ENCODE measurements at places on chromosomes 7 and 10.

- DNase-seq = no peak
Measured at GRCh38 chr10:76119515-76119914, 688.1 kb downstream of the LRMDA start.

GRCh38 chr10:46558392-46559185 lies 2.1 kb upstream of the GPRIN2 start:
- DNase-seq = peak; percentile 61

GRCh38 chr10:28620251-28620650 lies 57.1 kb upstream of the BAMBI start:
- no peak for DNase-seq

DNA sequence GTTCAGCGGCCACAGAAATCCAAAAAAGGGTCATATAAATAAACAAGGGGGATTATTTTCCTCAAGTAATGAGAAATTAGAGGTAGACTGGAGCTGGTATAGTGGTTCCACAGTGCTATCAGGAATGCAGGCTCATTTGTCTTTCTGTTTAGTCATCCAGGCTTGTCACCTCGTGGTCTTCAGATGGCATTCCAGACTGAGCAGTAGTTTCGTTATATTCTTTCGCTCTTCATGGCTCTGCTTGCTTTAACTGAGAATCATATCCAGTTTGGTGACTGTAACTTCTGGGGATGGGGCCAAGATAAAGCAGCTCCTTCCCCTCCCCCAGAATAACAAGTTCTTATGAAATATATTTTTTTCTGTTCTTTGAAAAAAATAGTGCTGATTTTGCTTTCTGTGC lies 9.5 kb downstream of the ANKIB1 start:
- no peak for DNase-seq

DNA sequence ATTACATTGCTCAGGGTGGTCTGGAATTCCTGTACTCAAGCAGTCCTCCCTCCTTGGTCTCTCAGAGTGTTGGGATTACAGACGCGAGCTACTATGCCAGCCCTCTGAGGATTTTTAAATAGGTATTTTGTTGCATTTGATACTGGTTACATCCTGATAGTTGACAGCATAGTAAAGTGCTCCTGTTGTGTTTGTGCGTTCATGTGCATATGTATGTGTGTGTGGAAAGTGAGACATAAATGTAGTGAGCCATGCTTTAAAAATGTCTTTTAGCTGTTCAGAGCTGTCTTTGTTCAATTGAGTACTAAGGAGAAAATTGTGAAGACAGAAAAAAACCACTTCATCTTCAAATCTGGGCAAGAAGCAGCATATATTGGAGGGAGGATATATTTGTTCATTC lies 27.8 kb downstream of the ZNRF2 start:
- DNase-seq = no peak

GRCh38 chr10:110393866-110394265 lies 89.1 kb upstream of the SMNDC1 start:
- DNase-seq = no peak

DNA sequence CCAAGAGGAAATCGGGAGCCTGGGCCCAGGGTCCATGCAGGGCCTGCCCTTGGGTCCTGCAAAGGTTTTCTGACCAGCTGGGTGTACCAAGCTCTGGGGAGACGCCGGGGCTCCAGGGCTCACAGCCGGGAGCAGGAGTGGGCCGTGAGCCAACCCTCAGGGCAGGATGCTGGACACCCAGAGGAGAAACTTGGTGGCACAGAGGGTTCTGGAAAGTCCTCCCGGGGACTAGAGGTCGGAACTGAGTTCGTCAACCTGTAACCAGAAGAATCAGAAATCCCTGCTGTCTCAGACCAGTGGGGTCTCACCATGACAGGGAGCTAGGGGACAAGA lies 29.2 kb upstream of the PPP2R2D start:
- no peak for DNase-seq

DNA sequence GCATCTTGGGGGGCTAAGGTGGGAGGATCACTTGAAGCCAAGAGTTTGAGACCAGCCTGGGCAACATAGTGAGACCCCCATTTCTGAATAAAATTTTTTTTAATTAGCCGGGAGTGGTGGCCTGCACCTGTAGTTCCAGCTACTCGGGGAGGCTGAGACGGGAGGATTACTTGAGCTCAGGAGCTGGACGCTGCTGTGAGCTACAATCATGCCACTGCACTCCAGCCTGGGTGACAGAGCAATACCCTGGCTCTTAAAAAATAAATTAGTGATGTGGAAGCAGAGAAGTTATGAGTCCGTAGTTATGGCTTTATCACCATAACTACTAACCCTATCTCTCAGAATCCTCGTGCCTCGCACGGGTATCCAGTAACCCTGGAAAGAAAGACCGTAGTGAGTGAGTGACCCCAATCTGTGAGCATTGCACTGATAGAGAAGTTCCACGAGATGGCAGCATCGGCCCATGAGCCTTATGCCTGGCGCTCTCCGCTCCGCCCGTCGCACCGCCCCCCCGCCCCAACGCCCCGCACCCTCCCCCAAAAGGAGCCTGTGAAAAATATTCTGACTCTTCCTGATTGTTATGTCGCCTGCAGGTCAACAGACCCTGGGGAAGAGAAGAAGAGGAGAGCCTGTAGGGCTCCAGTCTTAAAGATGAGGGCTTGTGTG lies 4.9 kb upstream of the SLC29A3 start:
- peak; percentile 85 for DNase-seq

DNA sequence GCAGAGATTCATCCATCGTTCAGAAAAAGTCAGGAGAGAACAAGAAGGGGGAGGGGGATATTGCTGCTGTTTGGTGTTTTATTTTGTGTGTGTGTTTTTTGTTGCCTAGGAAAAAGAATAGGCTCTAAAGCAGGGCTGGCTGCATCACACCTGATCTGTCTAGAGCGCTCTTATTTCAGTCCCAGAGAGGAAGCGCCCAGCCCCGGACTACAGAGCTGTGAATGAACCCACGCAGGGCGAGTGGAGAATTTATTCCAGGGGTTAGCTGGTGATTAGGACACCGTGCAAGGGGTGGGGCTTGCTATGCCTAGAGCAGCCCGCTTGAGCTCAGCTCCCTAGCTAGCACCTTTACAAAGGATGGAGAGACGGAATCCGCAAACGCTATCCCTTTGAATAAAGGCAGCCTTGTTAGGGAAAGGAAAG lies 621 bp upstream of the FAM13C start:
- peak; percentile 81 for DNase-seq

- DNase-seq = no peak
Measured at GRCh38 chr7:98463837-98464557, 63.1 kb upstream of the BAIAP2L1 start.

- no peak for DNase-seq
Measured at GRCh38 chr10:71726580-71727104, 7.1 kb upstream of the C10orf105 start.

GRCh38 chr10:110009736-110010475 lies 2.1 kb downstream of the ADD3 start:
- no peak for DNase-seq

DNA sequence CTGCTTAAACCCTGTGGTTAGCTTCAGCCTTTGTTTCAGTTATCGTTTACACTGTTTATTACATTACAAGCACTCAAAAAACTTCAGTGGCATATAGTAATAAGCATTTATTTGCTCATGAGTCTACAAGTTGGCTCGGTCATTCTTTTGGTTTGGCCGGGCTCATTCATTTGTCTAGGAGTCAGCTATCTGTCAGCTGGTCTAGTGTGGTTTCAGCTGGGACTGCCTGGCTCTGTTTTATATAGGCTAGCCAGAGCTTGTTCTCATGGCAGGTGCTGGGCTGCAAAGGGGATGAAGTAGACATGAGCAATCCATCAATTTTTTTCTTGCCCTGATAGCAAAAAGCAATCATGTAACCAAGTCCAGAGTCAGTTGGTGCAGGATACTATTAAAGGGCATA lies 103.6 kb downstream of the MKLN1 start:
- no peak for DNase-seq

GRCh38 chr7:71509381-71509780 lies 377.4 kb downstream of the GALNT17 start:
- no peak for DNase-seq

GRCh38 chr10:86965986-86966654 lies 2.2 kb upstream of the ADIRF start:
- no peak for DNase-seq

DNA sequence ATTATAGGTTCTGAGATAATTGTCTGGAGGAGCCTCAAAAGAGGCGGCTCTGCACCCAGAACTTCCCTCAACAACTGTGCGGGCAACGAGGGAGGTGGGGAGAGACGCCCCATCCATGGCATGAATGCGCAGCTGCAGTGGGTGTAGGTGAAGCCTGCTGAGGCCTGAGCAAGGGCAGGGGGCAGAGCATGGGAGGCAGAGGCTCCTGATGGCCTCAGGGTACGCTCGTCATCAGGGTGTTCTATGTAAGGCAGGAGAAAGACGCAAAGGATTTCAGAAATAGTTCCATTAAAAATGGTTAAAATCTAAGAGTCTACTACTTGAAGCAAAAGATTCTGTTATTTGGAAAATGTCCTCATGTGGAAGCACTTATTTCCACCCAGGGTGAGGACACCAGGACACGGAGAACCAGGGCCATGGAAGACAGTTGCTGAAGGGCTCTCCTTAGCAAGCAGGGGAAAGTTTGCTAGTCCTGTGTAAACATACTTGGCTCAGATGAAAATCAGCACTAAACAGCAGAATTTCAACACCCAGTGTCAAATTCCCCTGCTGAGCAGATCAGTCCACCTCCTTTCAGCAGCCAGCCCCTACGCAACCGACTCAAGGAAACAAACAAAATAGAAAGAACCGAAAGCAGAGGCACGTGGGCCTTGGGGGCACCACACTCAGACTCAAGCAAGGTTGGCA lies 18.9 kb downstream of the INSIG1 start:
- DNase-seq = no peak

DNA sequence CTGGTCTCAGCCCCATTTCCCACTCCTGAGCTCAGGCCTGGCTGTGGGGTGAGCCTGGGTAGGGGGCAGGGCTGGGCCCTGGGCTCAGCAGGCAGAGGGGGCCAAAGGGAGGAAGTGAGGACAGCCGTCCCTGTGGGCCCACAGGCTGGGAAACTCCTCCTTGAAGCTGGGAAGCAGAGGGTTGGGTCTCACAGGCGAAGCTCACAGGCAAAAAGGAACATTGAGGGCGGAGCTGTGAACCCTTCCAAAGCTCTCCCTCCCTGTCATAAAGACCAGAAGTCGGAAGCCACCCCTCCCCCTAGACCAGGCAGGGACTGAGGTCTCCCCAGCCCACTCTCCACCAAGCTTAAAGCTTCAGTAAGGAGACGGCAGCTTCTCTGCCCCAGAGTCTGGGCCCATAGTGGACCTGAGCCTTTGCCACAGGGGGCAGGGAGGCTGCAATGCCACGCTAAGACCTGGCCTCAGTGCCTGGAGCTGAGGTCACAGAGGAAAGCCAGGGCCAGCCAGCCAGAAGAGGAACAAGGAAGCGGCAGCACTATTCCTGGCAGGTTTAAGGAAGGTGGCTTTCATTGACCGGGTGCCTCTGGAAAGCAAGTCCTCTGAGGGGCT lies 1.0 kb upstream of the KCP start:
- DNase-seq = peak; percentile 95

- peak; percentile 81 for DNase-seq
Measured at GRCh38 chr7:98211221-98211675, at the start of gene BHLHA15. BHLHA15 (plus strand) TSS chr7:98211439; CDS start chr7:98212310, 871 bp downstream.

DNA sequence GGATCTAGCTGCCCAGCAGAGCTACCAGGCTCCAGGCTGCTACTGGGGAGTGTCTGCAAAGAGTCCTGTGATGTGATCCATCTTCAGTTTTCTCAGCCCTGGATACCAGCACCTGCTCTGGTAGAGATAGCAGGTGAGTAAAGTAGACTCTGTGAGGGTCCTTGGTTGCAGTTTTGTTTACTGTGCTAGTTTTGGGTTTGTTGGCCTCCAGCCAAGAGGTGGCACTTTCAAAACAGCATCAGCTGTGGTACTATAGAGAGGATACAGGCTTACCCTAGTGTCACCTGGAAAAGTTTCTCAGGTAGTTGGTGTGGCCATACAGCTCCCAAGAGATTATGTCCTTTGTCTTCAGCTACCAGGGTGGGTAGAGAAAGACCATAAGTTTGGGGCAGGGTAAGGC lies 56.3 kb downstream of the MTERF1 start:
- DNase-seq = no peak

GRCh38 chr7:2843711-2844152 lies 376 bp downstream of the GNA12 start:
- DNase-seq = no peak

DNA sequence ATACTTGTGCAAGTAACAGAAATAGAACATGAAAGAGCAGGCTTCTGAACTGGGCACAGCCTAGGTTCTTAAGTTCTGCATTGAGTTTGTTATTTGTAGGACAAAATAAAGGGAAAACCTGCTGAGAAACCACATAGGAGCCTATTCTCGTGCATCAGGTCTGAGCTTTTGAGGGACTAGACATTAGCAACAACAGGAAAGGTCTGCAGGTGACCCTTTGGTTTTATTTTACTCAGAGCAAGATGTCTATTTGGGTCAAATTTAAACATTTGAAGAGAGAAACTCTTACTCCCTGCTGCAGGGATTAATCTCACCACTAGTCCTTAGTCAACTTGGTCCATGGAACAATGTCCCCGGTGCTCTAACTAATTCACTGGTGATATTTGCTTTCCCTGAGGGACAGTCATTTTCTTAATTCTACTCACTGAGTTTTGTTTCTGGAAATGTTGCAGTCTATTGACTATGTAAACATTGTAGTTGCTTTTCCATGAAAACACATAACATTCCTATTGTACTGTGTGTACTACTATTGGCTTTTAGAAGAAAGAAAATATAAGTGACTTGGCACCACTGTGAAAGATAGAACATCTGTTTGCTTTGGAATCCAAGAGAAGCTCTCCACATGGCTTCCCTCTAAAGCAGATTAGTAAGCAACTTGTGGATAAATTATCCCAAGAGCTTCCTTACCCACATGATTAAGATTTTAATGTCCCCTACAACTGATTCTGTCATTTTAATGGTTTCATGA lies 108.2 kb downstream of the CHRM2 start:
- DNase-seq = no peak

DNA sequence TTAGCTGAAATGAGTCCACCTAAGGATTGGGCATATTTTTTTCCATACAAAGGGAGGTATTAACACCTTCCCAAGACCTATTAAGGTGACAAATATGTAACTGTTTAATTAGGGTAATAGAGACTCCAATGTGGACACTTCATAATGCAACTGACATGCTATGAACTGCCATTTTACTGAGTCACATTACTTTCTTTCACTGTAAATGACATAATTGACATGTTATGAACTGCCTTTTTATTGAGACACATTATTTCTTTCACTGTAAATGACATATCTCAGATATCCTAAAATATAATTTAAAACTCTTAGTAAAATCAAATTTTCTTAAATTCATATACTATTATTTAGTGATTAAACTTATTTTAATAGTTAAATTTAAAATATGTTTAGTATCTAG lies 528.8 kb upstream of the PCDH15 start:
- DNase-seq = no peak
